GM04503 (cell line): ENCODE measurements at places on chromosomes 1 and 21.
A peak's percentile ranks its signal among the peaks of the same experiment; 100 is the strongest.

DNA sequence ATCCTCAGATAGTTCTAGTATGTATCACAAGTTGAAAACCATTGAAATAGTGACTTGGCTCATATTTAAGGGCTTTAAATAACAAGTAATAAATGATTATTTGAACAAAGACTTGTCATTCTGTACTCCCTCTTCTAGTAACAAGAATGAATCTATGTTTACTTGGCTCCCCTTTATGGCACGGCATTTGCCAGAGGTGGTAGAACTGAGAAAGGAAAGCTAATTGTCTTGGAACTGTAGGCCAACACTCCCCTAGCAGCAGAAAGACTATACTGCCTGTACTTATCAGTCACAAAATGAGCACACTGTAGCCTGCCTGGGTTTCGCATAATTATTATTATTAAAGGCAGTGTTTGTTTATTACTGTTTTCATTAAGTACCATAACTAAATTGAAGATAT, 29.6 kb upstream of the SMYD2 start:
- no peak for DNase-seq

DNA sequence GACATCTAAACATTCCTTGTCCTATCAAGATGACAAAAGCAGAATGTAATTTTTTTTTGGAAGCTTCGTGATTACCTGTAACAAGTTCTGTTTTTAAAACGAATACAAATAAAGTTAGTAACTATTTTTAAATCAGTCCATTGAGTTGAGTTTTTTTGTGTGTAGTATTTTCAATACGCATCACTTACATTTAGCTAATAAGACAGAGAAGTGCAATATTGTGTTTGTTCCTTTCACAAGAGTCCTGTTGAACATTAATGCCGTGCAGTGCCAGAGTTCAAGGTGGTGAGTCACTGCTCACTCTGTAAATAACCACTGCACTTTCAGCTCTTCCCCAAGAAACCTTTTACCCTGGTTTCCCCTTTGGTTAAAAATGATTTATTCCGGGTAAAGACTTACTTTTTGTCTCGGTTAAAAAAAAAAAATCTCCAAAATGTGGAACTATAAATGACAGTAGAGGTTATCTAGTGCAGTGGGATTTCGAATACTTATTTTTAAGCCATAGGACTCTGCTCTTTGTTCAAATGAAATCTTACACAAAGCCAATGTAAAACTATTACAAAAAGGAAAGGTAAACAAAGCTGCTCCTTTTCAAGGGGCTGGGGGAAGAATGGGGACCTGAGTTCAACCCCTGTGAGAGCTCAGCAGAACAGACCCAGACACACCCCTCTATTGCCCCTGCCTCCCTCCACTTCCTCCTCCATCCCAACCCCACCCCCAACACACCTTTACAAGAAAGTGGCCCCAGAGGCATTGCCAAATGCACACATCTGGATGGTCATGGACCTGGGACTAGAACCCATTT, 14.8 kb upstream of the NCMAP start:
- peak; percentile 45 for DNase-seq

DNA sequence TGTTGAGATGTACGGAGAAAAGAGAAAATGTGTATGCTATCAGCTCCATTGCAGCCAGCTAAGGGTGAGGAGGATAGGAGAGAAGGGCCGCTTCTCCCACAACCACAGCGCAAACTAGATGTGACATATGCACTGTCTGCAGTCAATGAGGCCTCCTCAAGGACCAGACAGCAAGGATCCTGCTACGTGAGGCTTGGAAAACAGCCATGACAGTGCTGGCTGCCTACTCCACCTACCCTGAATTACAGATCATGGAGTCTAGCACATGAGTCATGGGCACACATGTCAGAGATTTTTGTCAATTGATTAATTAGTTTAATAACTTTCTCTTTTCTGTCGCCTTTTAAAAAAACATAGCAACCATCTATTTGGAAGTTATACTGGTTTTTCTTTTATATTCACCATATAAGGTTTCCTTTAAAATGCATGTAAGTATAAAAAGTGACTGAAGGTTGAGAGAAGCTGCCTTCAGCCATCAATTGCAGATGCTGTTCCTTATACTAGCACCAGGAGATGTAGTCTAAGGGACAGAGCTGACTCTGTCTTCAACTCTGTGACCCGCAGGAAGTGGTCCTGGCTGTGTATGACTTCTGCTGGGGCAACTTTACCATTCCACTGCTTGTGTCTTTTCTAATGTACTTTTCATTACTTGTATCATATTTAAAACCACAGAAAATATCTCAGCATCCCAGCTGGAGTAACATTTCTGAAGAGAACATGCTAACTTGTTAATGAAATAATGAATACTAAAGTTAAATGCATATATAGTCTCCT, 3.1 kb downstream of the VPS26C start:
- DNase-seq: no peak

GRCh38 chr1:81225789-81226602, 574.7 kb upstream of the ADGRL2 start:
- DNase-seq: no peak

DNA sequence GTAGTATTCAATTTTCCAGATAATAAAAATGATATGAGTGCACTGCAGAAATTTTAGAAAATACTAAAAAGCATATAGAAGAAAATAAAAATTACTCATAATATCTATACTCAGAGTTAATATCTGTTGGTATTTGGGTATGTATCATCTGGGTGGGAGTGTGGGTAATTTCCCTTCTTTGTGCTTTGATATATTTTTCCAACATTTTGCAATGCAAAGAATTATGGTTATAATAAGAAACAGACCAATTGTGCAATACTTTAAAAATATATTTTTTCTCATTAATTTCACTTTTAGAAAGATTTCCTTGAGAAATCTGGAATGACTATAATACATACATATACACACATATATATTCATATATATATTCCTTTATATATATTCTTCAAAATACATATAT, 665.7 kb downstream of the ADGRL2 start:
- no peak for DNase-seq

DNA sequence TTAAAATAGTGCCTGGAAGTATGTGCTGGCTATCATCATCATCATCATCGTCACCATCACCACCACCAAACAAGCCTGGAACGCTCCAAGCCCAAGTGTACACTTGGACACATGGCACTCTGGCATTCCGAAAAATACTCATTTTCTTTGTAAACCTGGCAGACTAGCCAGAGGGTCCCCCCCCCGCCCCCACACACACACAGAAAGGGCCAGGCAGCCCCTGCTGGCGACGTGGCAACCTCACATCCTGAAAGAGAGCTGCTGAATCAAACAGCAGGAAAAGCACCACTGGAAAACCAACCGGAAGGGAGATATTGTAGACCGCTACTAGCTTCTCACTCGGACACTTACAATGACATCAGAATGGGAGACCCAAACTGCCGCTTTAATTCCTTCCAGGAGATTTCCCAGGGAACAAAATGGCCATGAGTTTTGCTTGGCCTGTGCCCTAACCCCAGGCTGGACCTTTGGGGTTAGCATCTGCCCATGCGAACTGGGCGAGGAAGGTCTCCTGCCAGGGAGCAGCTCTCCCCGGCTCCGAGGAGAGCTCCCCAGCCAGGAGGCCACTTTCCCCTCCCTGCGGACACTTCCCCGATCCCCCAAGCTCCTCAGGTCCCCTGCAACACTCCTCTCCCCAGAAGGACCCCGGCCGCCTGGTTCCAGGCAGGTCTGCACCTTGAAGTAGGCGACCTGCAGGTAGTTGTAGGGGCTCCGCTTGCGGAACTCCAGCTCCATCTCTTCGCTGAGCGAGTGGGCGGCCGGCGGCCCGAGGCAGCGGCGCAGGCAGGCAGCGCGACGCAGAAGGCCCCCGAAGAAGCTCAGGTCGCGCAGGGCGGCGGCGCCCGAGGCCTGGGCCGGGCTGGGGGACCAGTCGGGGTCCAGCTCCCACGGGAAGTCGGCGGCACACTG, 742 bp downstream of the P3H1 start:
- DNase-seq: no peak

DNA sequence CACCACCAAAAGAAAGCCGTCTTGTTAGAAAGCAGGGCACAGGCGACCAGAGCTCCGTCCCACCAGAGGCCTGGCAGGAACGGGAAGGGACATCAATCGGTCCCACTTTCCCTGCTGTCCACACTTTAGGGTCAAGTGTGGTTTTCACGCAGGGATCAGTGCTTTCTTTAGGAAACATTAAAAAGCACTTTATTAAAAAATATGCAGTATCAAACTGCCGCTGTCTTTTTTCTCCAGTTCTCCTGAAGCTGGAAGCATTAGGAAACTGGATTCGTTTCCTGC, 437 bp downstream of the IFNLR1 start:
- DNase-seq: no peak

GRCh38 chr1:2143814-2144500, 50.6 kb downstream of the FAAP20 start:
- DNase-seq: no peak

GRCh38 chr1:222073307-222073995, 331.6 kb upstream of the DUSP10 start:
- peak; percentile 92 for DNase-seq

- DNase-seq: no peak
These were observed 27.8 kb downstream of the CBR1 start for GRCh38 chr21:36097427-36098181.

DNA sequence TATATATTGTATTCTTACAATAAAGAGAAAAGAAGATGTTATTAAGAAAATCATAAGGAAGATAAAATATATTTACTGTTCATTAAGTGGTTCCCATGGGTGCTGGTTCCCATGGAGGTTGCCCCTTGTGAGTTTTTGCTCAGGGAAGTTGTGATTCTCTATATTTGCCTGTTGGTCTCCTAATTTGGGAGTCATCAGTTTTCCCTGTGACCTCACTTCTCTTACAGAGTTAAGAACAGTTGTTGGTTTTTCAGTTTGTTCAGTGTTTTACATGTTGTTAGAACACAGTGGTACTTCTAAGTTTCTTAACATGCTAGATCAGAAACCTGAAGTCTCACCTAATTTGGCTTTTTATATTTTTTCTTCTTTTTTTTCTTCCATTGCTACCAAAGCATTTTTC, 109.2 kb downstream of the OSBPL9 start:
- DNase-seq: no peak

- DNase-seq: no peak
These were observed 2.5 kb downstream of the PHLDA3 start for GRCh38 chr1:201466492-201466891.

DNA sequence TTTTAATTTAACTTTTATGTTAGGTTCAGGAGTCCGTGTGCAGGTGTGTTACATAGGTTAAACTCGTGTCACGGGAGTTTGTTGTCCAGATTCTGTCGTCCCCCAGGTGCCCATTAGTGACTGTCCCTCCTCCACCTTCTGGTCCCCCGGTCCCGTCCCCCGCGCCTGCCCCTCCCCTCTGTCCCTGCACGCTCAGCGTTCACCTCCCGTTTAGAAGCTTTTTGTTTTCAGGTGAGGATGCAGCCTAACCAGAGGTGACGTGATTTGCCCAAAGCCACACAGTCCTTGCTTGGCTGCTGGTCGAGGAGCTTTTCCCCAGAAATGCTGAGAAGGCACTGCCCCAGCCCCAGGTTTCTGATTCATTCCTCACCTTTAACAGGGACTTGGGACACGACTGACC, 844 bp downstream of the C1orf146 start:
- no peak for DNase-seq

- DNase-seq: no peak
These were observed 25.0 kb upstream of the GBP1 start for GRCh38 chr1:89089962-89090361.

- no peak for DNase-seq
These were observed 38.0 kb downstream of the WDR4 start for GRCh38 chr21:42841156-42841915.

DNA sequence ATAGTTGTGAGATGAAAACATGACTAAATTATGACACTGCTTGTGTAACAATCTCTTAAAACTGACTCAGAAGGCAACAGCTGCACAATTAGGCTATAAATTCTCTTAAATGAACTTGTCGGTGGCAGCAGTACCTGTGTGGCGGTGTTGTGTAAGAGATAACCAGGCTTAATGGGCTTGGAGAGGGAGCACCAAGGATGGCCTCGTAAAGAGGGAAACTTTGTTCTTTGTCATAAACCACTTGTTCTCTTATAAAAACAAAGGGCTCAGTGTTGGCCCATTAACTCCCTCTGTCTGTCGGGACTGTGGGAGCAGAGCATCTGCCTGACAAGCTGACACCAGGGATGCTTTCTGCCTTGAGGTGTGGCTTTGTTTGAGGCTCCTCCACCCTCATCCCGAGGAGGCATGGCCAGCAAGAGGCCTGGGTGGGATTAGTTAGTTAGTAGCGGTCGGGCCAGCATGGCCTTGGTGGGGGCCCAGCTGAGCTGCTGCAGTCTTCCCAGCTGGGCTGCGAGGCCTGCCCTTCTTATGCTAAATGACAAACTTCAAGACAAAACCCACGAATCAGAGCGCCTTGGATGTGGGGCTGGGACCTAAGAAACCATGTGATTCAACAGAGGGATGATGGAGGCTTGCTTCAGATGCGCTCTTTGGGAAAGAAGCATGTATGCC, 171.4 kb downstream of the CAMTA1 start:
- no peak for DNase-seq
